Activated CD4-positive, alpha-beta memory T cell treated with anti-CD3 and anti-CD28 coated beads, Interleukin-2, amount 10 ng/mL, durations not matched to agents 7 days and 5 days (primary cell): ENCODE measurements at places on chromosomes 3 and 15. TPM values are rescaled to one million over a fixed set of nuclear protein-coding genes. Genes with fewer than 3 reads are reported as not detected.
A peak's percentile ranks its signal among the peaks of the same experiment; 100 is the strongest.

- peaks cover 14% of the 10 kb centered on the region for H3K4me1 ChIP-seq
- no peak overlapping the region for H3K4me3 ChIP-seq
- no peak for DNase-seq
- no peak overlapping the region for H3K27ac ChIP-seq
- peaks cover 11% of the 10 kb centered on the region for H3K27me3 ChIP-seq
- H3K36me3 ChIP-seq, result peaks cover 17% of the 10 kb centered on the region
Observed at GRCh38 chr15:74831813-74832495, 5.5 kb downstream of the CPLX3 start.

DNA sequence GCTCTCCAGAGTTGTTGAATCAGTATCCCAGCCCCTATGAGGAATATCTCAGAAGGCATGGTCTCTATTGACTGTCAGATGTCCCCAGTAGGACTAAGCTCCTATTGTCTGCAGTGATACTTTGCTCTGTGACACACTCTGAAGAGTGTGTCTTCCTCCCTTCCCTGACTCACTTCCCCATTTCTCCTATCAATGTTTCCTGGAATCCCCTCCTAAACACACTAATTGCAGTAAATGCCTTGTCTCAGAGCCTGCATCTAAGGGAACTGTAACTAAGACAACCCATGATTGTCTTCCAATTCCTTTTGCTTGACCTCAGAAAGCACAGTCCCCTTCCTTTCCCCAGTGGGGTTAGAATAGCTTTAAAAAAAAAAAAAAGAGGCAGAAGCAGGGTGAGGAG lies 397.3 kb upstream of the PROK2 start:
- no peak overlapping the region for H3K27ac ChIP-seq
- H3K36me3 ChIP-seq, result no peaks in the 10 kb centered on the region
- H3K27me3 ChIP-seq, result peaks cover 21% of the 10 kb centered on the region
- peaks cover 8% of the 10 kb centered on the region for H3K4me1 ChIP-seq
- H3K4me3 ChIP-seq, result no peak overlapping the region

GRCh38 chr3:27357665-27358258 lies 11.4 kb downstream of the NEK10 start:
- H3K27me3 ChIP-seq, result peaks cover 3% of the 10 kb centered on the region
- H3K27ac ChIP-seq, result peak overlapping the region; percentile 74
- H3K4me1 ChIP-seq, result peaks cover 34% of the 10 kb centered on the region
- H3K4me3 ChIP-seq, result no peak overlapping the region
- DNase-seq, result peak; percentile 68
- H3K36me3 ChIP-seq, result no peaks in the 10 kb centered on the region

- no peak overlapping the region for H3K27ac ChIP-seq
- H3K36me3 ChIP-seq, result peaks cover 5% of the 10 kb centered on the region
- no peaks in the 10 kb centered on the region for H3K27me3 ChIP-seq
- H3K4me3 ChIP-seq, result no peak overlapping the region
- H3K4me1 ChIP-seq, result no peaks in the 10 kb centered on the region
- no peak for DNase-seq
Observed at GRCh38 chr3:41249318-41249717, 50.0 kb downstream of the CTNNB1 start.

- no peak for DNase-seq
- no peaks in the 10 kb centered on the region for H3K27me3 ChIP-seq
- no peaks in the 10 kb centered on the region for H3K4me1 ChIP-seq
Observed at GRCh38 chr3:177905173-177906125, 630.8 kb upstream of the KCNMB2 start.

Gene MYEF2
- 26.4 TPM for total RNA-seq

DNA sequence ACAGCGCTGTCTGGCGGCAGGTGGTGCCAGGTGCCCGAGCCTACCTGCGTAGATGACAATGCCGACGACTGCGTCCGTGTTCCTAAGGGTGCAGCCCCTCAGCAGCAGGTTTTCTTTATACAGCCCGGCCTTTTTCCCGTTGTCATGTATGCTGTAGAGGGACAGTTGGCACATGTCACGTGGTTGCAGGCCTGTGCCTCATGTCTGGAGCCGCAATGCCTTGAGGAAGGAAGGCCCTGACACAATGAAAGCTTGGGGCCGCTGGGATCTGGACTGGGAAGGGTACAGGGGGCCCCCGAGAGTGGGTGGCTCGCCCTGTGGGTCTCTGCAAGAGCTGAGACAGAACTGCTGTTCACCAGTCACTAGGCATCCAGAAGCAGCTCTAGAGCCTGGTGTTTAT lies 136.0 kb downstream of the ATP10A start:
- H3K4me3 ChIP-seq, result no peak overlapping the region
- DNase-seq, result peak; percentile 12
- H3K27me3 ChIP-seq, result no peaks in the 10 kb centered on the region
- peaks cover 21% of the 10 kb centered on the region for H3K36me3 ChIP-seq

DNA sequence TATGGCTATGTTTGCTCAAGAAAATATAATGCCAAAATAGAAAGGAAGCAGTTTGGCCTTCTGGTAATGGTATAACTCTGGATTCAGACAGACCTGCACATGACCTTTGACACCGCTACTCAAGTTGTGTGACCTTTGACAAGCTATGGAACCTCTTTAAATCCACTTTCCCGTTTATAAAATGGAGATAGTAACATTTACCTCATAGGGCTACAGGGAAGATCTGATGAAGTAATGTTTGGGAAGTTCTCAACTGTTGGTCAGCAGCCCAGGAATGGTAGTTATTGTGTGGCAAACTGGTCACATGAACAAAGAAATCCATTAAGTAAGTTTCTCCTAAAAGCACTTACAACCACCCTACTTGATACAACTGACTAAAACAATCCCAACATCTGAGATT lies 95.1 kb upstream of the PHLDB2 start:
- no peak overlapping the region for H3K27ac ChIP-seq
- no peak overlapping the region for H3K4me3 ChIP-seq
- H3K4me1 ChIP-seq, result peaks cover 8% of the 10 kb centered on the region
- DNase-seq, result no peak
- no peaks in the 10 kb centered on the region for H3K27me3 ChIP-seq

Gene NRROS
- total RNA-seq, result 50.1 TPM

DNA sequence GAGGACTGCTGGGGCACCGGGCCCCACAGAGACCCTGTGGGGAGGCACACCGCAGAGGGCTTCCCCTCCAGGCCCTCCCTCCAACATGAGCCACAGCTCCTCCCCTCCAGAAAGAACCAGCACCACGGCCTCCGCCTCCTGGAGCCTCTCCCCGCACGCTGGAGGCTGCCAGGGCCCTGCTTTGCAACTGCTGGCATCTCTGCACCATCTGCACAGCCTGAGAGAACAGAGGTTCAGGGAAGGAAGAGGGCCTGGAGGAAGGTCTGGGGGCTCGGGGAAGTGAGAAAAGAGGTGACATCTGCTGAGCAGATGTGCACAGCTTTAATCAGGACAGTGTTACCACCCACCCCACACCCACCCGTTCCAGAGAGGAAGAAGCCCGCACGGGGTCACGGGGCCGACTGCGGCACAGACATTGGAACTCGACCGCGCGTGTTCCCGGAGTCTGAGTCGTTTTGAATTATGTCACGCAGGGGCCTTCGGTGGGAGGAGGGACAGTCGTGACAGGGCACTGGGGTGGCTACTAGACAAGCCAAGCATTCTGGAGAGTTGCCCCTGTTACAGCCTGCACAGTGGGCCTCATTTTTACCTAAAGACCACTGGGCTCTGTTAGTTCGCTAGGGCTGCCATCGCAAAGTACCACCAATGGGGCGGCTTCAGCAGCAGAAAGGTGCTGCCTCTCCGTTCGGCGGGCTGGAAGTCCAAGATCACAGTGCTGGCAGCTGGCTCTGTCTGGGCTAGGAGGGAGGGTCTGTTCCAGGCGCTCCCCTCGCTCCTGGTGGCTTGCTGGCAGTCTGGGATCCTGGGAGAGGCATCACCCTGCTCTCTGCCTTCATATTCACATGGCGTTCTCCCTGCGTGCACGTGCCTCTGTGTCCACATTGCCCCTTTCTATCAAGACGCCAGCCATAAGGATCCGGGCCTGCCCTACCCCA lies 194.8 kb downstream of the XXYLT1 start:
- H3K4me1 ChIP-seq, result no peaks in the 10 kb centered on the region
- H3K36me3 ChIP-seq, result no peaks in the 10 kb centered on the region
- no peak overlapping the region for H3K4me3 ChIP-seq
- DNase-seq, result no peak
- no peak overlapping the region for H3K27ac ChIP-seq
- no peaks in the 10 kb centered on the region for H3K27me3 ChIP-seq

DNA sequence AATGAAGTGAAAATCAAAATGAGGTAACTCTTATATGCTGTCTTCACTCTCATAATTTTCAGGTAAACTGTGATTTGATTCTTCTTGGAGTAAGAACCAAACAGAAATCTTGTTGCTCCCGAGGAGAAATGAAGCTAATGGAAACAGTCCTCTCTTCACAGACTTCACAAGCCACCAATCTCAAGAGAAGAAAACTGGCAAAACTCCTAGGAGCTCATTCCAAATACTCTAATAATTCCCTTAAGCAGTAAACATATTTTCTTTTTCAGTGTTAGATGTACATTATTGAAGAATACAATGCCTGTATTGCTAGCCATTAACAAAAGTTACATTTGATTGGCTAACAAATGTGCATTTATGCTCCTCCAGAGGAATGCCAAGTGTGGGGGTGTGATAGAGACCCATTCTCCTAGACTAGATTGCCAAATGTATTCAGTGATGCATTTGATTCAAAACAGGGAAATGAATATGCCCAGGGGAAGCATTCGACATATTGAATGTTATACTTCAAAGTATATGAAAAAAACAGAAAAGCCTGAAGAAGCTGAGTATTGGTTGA lies 11.8 kb upstream of the RIOX2 start:
- peaks cover 37% of the 10 kb centered on the region for H3K4me1 ChIP-seq
- peaks cover 16% of the 10 kb centered on the region for H3K36me3 ChIP-seq
- no peak overlapping the region for H3K4me3 ChIP-seq
- DNase-seq, result no peak

Gene MYZAP
- total RNA-seq, result 0.18 TPM

Gene P2RY1
- 0.05 TPM for total RNA-seq

DNA sequence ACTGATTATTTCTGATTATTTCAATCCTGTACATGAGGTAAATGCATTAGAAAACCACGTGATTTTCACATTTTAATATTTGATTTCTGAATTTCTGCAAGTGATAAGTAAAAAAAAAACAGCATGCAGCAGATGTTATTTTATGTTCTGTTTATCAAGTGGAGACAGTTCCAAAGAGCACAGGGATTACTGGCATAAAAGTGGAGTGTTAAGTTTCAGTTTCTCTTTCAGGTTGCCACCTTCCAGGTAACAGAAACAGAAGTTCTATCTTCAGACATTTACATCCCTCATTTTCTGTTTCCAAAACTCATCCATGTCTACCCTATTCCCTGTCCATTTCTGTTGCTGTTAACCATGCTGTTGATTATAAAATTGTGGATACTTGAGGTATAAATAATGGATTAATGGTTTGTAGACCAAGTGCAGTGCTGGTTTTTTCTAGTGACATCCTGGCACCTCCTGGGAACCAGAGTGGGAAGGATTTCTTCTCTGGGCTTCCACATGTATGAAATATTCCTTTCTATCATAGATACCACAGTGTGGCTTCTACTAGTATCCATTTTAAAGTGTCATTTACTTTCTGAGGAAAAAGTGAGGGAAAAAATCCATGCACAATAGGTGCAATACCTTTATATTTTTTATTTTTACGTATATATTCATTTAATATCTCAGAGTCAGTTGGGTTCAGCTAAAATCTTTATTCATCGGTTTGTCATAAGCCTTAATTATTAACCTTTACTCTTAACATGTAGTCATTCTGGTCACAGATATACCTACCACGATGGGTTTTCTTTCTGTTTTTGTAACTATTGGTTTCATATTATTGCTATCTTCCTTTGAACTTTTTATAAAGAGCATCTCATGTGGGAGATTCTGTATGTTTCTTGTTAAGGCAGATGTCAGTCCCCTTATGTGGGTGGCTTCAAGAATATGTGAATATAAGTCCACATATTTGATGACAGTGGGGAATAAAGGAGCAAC lies 1010.0 kb downstream of the SQOR start:
- no peak overlapping the region for H3K27ac ChIP-seq
- no peak for DNase-seq
- H3K27me3 ChIP-seq, result no peaks in the 10 kb centered on the region
